ENCODE measurements at places on chromosomes 3 and 15. TPM values are rescaled to one million over a fixed set of nuclear protein-coding genes. Genes with fewer than 3 reads are reported as not detected.

The ADAMTS17 gene
- not detected for polyA plus RNA-seq

DNA sequence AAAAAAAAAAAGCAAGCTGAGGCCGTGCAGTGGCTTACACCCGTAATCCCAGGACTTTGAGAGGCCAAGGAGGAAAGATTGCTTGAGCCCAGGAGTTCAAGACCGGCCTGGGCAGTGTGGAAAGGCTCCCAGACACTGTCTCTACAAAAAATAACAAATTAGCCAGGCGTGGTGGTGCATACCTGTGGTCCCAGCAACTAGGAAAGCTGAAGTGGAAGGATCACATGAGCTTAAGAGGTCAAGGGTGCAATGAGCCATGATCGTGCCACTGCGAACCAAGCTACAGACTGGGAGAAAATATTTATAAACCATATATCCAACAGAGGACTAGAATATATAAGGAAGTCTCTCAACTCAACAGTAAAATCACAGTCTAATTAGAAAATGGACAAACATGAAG is 10.0 kb downstream of the KLHDC8B start:
- DNase-seq = no peak

The ANO10 gene
- 36.6 TPM for polyA plus RNA-seq

The NMB gene
- polyA plus RNA-seq = 4.3 TPM

- no peak for DNase-seq
These were observed 287.8 kb downstream of the CHL1 start for GRCh38 chr3:484341-484740.

DNA sequence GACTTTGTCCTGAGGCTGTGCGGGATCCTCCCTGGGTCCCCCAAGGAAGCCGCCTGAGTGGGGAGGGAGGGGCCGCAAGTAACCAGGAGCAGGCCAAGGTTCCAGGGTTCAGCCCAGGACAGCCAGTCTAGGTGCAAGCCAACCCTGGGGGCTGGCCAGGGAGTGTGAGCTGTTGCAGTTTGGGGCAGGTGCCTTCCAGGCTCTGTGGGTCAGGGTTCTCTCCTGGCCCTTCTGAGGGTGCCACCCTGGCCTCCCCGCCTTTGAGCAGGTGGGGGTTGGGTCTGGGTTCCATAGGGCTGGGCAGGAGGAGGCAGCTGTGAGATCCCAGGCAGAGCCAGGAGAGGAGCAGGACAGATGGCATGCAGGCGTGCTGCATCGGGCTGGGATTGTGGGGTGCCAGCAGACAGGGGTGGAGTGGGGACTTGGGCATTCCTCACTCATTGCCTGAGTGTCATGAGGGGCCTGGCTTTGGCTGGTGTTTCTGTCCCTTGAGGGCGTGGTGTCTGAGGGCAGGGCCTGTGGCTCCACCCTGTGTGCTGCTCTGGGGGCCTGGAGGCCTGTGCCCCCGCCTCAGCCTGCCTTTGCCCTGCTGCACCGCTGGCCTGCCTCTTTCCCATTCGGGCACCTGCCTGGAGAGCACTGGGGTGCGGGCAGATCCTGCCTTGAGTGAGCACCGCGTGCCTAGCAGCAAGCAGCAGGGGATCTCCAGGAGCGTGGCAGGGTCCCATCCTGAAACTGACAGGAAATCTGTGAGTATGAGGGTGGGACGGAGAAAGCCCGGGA is 18.4 kb downstream of the KLF13 start:
- DNase-seq = no peak

DNA sequence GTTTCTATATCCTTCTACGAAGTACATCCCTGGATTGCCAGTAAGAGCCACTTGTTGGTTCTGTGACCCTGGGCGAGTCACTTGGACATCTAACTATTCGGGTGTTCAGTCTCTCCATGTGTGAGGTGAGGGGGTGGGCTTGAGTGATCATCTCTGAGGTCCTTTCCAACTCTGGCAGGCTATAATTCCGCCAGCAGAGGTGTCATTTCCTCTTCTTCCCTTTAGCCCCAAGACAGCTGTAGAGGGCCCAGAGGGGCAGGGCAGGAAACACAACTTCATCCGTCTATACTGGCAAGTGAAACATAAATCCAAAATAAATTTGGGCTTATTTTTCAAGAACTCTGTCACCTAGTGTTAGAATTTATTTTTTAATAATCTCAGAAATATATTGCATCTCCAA is 38.1 kb downstream of the C2CD4A start:
- no peak for DNase-seq

GRCh38 chr3:77718311-77718710 is 678.4 kb downstream of the ROBO2 start:
- DNase-seq = no peak

GRCh38 chr3:31132132-31132769 is 237.8 kb upstream of the GADL1 start:
- DNase-seq = peak; percentile 5
